A549 (cell line): ENCODE measurements at places on chromosomes 2 and 18.

GRCh38 chr2:121529439-121530211 lies 1.1 kb upstream of the RNU4ATAC start:
- DNase-seq: peak; percentile 29

GRCh38 chr2:221323513-221323912 lies 248.6 kb downstream of the EPHA4 start:
- DNase-seq: no peak

DNA sequence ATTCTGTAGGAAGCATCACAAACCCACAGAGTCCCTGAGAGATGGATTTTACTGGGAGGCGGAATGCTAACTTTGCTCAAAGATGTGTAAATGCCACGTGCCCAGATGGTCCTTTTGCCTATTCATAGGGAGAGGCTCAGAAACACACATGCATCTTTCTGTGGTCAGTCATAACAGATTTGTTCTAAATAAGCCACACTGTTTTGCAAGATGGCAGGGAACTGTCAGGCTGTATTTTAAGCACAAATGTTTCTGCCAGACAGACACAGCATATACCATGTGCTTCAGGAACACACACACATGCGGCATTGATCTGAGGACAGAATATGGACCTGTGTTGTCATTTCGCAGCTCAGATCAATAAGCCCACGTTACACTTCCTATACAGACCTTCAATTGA lies 312.0 kb downstream of the GPD2 start:
- no peak for DNase-seq

DNA sequence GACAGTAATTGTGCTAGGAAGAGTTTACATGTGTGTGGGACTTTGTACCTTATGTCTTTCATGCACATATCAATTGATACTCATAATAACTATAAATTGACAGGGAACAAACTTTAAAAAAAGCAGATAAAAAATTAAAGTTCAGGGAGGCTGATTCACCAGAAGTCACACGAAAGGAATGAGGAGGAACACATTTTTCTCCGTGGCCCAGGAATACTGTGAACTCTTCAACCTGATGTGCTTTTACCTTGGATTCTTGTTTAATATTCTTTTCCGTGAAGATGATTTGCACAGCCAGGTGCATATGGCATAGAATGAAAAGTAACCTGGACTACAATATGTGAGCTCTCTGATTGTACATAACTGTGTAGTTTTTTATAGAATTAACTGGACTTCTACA lies 326.3 kb downstream of the CDH7 start:
- no peak for DNase-seq

DNA sequence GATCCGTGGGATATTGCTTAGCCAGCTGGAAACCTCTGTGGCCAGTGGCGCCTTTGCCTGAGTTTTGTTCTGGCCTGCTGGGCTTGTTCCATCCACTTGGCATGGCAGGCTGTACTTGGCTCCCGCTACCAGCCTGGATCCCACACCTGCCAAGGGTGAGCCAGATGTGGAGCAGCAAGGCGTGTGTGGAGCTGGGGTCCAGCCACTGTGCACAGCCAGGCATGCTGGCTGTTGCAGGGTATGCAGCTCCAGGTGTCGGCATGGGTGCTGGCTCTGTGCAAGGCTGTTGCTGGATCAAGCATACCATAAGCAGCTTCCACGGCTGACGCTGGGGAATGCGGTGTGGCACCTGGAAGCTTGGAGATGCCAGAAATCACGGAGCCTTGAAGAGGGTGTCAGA lies 34.5 kb downstream of the PTPN4 start:
- DNase-seq: no peak

GRCh38 chr2:6865346-6866274 lies at the start of gene CMPK2:
Gene CMPK2 (minus strand): TSS chr2:6865907. CDS start chr2:6865696, 211 bp downstream.
- DNase-seq: peak; percentile 50

DNA sequence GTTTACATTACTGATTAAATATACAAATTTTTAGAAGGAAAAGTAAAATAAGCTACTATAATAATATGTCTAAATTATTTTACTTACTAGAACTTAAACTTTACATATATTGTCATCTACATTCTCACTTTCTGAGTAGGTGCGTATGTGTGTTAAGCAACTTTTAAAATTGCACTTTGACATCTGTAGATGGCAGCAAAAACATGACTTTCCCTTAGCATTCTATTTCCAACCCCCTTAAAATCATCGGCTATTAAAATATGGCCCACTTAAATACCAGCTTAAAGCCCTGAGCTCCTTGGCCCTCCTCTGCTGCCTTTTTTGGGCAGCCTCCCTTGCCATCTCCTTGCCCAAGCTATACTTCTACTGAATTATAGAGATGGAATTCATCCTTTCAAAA lies 78.0 kb downstream of the UPP2 start:
- peak; percentile 18 for DNase-seq

- DNase-seq: no peak
Observed at GRCh38 chr2:7444626-7445025, 527.4 kb downstream of the RNF144A start.

- DNase-seq: no peak
Observed at GRCh38 chr2:156539086-156539860, 103.1 kb downstream of the GPD2 start.

GRCh38 chr2:63591566-63592175 lies 2.9 kb downstream of the MDH1 start:
- no peak for DNase-seq

DNA sequence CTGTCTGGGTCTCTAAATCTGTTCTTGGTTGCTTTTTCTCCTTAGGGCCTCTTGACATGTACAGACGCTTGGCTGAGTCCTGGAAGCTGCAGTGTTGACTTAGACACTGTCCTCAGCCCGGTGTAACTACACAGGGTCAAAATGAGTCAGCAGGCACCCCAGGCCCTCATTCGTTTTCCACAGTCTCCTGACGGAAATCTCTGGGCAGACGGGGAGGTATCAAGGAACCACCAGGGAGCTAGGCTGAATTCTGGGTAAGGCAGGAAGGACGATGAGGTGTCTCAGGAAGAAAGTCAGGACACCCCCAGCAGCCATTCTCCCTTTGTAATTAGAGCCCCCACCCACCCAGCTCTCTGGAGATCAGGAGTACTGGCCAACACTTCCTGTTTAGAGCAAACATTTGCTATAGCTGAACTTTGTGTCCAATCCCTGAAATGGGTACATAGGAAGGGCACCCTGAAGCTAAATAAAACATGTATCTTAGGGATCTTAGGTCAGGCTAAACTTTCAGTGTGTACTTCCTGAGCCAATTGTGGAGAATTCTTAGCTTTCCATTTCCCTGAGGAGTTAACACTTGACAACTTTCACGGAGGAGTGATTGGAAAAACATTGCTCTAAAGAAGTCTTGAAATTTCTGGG lies 23.9 kb upstream of the EPAS1 start:
- DNase-seq: no peak

DNA sequence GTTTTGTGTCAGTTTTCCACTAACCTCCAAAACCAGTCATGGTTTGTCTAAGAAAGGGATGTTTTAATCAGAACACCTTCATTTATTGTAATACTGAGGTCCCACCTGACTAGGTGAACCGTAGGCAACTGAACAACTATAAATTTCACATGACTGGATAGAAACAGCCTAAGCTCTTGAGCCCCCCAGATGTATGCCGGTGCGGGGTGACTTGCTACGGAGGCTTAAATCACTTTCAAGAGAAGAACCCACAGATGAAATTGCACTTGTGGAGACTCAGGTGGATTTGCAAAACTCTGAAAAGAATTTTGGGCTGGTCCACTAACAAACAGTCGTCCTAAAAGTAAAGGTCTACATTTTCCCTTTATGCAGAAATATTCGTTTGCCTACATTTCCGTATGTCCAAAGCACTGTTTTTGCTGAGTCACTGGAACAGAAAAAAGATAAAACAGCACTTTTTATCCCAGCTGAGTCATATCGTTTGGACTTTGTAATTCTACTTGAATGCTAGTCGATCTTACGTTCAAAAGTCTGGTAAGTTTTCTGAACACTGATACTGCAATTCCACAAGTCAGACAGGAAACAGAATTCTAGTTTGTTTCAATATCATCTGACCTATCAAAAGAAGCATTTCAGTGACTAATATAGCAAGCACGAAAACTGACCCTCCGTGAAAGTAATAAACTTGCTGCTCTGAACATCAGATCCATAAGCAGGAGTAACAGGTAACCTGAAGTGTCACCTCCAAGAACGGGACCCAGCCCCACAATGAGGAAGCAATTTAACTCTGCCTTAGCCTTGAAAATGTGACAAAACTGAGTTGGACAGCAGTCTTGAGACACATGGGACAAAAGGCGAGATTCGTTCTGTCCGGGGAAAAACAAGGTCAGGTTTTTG lies 18.1 kb downstream of the ZNF516 start:
- peak; percentile 72 for DNase-seq

DNA sequence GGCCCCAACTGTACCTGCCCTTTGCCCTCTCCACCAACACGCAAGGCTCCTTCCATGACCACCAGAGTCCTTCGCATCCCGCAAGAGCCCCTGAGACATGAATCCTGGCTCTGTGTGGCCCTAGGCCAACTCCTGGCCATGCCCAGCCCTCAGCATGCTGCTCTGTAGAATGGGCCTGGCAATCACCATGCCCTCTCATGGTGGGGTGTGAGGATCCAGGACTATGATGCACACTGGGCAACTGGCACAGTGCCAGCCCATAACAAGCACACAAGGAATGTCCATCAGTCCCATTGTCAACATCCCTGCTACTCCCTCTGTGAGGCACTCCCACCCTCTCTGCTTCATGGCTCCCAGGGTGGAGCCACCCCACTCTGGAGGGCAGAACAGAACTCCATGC lies 44.7 kb downstream of the FER1L5 start:
- peak; percentile 18 for DNase-seq

GRCh38 chr2:148161909-148162435 lies 141.1 kb downstream of the MBD5 start:
- no peak for DNase-seq

DNA sequence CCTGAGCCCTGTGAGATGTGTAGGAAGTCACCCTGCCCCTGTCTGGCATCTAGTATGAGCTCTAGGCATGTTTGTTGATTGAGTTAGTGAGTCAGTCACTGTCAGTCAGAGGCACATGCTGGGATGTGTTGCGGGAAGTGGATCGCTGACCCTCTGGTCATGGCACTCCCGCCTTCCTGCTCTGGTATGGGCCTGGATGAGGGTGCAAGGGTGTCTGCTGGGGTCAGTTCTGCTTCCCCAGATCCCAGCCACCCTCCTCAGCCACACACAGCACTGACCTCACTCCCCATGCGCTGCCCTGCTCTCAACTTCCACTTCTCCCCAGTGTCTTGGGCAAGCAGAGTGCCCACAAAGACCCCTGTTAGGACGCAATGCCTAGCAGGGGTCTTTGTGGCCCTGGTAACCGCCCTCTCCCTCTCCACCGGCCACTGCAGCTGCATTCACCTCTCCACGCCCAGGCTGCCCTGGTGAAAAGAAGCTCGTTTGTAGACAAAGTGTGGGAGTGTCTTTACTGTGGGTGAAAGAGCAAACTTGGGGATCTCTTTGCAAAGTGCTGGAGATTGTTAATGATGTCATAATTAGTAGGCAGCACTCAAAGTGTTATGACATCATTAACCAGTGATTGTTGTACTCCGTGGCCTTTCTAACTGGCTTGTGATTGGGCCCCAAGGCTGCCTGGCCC lies 252.1 kb downstream of the LDLRAD4 start:
- no peak for DNase-seq

DNA sequence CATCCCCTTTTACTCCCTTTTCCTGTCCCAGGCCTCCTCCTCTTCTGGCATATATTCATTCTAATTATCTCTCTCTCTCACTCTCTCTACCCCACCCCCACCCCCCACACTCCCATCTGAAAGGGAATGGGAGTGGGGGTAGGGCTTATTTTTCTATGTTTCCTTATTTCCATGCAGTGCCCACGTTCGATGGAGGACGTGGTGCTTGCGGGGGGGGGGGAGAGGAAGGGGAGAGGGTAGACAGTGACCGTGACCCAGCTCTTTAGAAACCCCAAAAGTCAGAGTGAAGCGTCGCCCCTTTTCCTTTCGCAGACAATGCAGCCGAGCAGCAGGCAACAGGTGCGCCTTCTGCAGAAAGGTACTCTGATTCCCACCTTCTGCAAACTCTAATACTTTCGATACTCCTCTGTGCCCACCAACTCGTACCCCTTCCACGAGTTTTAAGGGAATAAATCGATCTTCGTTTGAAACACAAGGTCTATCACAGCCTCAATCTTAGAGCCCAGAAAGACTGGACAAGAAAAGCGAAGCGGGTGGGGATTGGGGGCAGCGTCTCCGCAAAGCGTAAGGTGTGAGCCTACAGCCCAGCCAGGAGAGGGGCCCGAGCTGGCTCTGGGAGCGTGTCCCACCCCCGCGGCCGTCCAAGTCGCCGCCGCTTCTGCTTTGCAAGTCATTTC lies 891 bp upstream of the NR4A2 start:
- DNase-seq: no peak

GRCh38 chr2:217988014-217988839 lies 14.6 kb downstream of the TNS1 start:
- DNase-seq: peak; percentile 56

DNA sequence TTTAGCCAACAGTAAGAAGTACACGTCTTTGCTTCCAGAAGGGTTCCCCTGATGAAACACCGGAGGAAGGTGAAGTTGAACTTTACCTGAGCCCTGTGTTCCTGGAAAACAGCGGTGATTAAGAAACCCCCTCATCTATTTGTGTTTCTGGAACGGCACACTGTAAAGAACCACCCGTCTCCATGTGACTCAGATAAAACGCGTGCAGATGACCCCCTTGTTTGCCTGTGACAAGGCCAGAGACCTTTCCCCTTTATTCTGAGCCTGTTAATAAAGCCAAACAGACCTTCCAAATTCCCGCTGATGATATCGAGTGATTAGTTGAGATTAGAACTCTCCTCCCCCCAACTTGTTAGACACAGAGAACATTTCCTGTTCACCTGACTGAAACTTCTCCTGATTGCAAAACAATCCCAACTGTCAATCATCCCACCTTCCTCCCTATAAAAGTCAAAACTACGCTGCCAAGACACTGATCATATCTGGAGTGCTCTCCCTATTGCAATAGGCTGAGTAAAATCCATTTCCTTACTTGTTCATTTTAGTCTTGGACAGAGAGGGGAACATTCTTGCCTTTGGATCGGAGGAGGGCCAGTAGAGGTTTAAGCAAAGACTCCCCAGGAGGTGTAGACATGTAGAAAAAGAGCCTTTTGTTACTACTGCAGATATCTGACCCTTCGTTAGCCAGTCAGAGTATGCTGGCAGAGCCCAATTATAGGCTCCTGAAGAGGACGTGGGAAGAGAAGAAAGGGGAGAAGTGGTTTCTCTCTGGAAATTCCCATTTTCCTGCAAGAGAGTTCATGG lies 914 bp upstream of the IWS1 start:
- DNase-seq: peak; percentile 26

DNA sequence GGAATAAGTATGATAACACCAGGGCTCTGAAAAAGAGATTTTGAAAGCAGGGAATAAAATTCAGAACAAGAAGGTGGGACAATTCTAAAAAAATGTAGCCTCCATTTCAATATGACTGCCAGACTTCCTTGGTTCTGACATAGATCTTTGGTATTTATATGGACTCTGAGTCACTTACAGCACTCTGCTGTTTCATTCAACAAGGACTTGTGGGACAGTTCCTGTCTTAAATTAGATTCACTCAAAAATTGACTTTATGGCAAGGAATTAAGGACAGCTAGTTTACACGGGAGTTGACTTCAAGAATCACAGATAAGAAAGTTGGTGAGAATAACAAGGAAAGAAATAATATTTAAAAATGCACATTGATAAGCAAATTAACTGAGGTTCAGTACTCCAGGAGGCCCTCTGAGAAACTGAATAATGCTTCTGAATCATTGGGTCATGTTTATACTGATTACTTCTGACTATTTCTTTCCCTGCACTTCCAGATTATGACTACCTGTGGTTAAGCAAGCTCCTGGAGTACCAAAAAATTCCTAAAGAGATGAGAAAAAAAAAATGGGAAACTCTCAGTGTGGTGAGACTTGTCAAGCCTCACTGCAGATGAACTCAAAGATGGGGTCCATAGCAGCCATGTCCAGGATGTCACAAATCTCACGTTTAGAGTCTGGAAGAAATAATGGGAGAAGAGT lies 828.3 kb upstream of the PIK3C3 start:
- no peak for DNase-seq
